ENCODE measurements at places on chromosomes 2 and 18.

GRCh38 chr2:6196449-6196848 lies 504.3 kb downstream of the SOX11 start:
- no peak for DNase-seq

- no peak for DNase-seq
These were observed 328.5 kb upstream of the KLHL14 start for GRCh38 chr18:33101316-33101715.

GRCh38 chr2:109045505-109045904 lies 56.5 kb upstream of the EDAR start:
- DNase-seq: no peak

DNA sequence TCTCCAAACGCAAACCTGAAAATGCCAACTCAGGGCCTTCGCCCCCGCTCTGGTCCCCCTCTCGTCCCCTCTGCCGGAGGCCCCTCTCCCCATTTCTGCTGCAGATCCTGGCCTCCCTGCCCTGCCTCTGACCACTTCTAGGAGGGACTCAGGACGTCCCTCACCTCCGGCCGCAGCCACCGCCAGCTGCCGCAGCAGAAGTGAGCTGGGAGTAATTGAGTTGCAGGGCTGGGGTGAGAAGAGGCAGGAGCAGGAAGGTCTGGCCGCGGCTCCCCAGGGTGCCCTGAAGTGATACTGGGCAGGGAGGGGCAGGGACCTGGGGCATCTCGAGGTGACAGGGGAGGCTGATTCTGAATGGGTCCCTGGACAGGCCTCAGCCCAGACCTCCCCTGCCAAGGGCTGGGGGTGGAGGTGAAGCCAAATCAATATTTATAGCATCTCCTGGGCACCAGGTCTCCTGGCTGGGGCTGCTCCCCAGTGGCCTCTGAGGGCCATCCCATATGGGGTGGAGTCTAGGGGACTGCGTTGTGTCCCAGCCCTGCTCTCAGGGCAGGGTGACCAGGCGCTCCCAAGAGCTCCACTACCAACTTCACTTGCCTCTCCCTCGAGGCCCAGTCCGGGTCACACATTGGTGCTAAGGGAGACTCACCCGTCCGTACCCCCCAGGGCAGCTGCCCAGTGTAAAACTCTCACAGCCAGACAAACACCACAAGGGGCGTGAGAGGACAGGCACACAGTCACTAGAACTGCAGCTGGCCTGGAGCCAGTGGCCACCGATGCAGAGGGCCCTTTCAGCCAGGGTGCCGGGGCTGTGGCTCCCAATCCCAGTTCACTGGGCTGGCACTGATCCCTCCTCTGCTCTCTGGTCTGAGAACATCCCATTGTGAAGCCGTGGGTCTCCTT lies 33.0 kb downstream of the KCNIP3 start:
- DNase-seq: no peak

DNA sequence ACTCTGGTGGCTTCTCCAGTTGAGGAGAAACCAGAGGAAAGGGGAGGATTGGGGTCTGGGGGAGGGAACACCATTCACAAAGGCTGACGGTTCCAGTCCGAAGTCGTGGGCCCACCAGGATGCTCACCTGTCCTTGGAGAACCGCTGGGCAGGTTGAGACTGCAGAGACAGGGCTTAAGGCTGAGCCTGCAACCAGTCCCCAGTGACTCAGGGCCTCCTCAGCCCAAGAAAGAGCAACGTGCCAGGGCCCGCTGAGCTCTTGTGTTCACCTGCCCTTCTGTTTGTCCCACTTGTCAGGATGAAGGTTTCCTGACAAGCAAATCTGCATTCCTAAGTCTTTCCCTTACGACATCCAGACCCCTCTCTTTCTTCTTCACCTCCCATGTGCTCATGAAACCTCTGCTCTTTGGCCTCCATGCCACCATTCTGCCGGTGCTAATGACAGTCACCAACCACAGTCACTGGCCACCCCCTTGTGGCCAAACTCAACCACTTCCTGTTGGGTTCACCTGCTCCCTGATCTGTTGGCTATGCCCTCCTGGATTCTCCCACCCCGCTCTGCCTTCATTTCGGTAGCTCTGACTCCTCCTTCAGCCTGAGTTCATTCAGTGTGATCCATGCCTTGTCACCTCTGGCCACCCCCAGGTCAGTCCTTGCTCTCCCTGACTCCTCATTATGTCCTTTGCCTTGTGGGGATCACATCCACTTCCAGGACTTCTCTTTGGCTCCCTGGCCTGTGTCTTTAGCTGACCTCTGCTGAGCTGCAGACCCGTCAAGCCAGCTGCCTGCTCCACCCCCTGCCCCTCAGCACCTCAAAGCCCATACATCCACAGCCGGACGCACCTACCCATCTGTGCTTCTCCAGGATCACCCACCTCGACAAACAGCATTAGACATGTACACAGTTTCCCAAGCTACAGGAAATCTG lies 17.6 kb downstream of the EMX1 start:
- DNase-seq: no peak

DNA sequence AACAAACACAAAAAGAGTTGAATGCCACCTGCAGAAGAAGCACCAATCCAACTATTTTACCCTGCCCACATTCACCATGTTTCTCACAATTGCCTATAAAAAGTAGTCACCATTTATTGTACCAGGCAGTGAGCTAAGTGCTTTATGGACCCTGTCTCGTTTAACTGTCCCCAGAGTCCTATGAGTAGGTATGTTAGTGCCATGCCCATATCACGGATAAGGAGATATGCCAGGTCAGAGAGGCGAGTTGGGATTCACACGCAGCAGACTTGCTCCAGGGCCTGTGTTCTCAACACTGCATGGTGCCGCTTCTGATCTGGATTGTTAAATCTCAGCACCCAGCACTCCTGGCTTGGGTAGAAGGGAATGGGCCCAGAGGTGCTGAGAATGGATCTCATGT lies 49.1 kb upstream of the CYP1B1 start:
- DNase-seq: no peak

GRCh38 chr2:132891498-132891897 lies 221.5 kb upstream of the LYPD1 start:
- no peak for DNase-seq

DNA sequence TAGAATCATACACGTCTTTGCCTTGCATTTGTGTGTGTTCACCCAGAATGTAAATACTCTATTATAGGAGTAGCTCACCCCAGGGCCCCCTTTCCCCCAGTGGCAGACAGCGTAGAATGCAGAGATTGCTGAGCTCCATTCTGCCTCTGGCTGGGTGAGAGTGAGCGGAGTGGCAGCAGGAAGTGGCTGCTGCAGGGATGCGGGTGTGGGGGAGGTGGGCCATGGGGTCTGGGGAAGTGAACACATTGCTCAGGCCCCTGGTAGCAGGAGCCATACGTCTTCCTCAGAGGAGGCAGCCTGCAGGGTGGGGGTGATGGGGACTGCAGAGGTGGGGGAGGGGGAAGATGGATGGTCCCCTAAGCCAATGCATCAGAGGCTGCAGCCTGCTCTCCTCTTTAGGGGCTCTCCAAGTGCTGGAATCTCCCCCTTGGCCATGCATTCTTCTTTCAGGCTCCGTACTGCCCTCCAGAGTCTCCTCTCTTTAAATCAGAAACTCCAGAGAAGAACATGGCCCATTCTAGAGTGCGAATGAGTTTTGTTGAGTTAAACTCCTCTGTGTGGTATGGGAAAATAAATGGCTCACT lies 72.2 kb downstream of the CELF4 start:
- no peak for DNase-seq

GRCh38 chr2:62499430-62500060 lies 6.5 kb downstream of the TMEM17 start:
- DNase-seq: no peak

GRCh38 chr2:73594251-73594650 lies 48.0 kb downstream of the NAT8 start:
- no peak for DNase-seq

- no peak for DNase-seq
These were observed 12.6 kb downstream of the MBP start for GRCh38 chr18:77119851-77120491.

DNA sequence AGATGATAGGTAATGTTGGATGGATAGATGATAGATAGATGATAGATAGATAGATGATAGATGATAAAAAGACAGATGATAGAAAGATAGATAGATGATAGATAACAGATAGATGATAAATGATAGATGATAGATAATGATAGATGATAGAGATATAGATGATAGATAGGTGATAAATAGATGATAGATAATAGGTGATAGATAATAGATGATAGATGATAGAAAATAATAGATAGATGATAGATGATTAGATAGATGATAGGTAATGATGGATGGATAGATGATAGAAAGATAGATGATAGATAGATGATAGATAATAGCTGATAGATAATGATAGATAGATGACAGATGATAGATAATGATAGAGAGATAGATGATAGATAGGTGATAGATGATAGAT lies 31.0 kb upstream of the SNTG2 start:
- no peak for DNase-seq

DNA sequence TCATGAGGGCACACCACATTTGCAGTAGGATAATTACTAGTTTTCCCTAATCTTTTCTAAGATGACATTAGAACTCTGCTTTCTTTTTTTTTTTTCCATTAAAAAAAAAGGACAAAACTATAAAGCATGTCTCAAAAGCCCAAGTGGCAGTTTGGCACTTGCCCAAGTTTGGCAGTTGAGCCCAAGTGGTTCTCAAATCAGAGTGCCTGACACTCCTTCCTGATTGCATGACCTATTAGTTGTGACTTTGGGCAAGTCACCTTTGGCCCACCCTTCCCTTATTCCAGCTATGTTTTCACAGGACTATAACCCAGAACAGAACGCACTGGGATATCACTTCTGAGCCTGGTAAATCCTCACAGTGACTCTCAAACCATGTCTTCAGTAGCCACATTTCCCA lies 273.0 kb downstream of the CCDC85A start:
- DNase-seq: no peak

- no peak for DNase-seq
These were observed 149.0 kb upstream of the GLI2 start for GRCh38 chr2:120586507-120587278.
